Stimulated activated CD8-positive, alpha-beta memory T cell treated with anti-CD3 and anti-CD28 coated beads, Interleukin-7, amount 100 ng/mL, for 48 hours (primary cell): ENCODE measurements at places on chromosomes 4 and X.

DNA sequence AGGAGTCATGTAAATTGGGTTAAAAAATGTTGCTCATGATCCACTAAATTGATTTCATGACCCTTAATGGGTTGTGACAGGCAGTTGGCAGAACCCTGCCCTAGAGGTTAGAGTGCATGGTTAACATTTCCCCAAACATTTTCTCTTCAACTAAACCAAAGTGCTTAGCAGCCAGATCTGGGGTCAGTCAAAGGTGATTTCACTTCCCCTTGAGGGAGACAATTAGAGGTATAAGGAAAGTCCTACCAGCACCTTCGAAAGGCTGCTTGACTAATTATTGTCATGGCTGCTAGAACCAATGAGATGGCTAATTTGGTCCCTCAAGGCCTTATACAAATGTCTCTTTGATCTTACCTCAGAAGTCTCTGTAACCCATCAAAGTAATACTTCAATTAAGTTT, 30.9 kb upstream of the INTS6L start:
- DNase-seq = no peak

DNA sequence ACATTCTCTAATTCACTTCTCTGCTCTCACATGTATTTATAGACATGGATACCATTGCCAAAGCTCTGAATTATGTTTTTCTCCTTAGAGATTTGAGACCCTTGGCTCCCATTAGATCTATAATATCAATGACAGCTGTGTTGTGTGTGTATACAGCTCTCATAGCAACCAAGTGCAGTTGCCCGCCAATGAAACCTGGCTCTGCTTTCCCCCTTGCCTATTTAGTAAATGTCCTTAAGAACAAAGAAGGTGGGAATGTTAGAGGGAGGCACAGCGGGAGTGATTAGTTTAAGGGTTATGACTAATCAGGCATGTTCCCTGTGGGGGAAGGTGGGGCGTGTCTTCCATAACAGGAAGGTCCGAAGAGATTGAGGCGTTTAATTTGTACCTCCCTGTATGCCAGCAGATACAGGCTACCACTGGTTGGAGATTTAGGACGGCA, 100.5 kb upstream of the TBC1D9 start:
- no peak for DNase-seq

DNA sequence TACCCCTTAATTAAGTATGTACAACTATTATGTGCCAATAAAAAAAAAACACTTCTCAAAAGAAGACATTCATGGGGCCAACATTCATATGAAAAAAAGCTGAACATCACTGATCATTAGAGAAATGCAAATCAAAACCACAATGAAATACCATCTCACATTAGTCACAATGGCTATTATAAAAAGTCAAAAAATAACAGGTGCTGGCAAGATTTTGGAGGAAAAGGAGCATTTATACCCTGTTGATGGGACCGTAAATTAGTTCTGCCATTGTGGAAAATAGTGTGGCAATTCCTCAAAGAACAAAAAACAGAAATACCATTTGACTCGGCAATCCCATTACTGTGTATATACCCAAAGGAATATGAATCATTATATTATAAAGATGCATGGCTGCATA, 229.9 kb downstream of the PAPSS1 start:
- DNase-seq = no peak

DNA sequence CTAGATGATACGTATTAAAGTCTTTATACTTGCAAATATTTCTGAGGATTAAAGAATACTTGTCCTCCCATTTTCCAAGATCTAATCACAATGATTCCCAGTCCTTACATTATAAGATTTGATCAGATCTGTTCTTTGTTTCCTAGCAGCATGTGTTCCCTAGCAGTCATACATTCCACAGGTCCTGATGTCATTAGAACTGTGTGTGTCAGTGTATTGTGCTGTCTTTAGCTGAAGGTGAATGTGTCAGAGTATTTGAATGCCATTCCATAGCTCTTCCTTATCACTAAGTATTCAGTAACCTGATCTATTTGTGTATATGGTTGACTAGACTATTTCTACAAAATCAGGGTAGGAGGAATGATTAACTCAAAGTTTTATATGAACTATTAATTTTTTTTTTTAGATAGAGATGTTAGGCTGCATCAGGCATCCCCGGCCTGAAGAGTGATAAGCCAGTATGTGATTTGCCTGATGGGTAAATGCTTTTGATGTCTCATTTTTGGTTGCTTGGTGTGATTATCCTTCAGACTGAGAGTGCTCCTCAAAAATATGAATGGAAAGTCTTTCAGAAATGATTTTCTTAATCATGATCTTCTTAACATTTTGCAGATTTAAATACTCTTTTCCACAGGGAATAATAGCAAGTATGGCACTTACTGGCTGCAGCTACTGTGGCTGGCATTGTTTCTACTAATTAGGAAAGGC, 4.4 kb downstream of the ADGRL3 start:
- DNase-seq = no peak

GRCh38 chr4:84938316-84938715, 28.2 kb downstream of the WDFY3 start:
- DNase-seq = no peak

DNA sequence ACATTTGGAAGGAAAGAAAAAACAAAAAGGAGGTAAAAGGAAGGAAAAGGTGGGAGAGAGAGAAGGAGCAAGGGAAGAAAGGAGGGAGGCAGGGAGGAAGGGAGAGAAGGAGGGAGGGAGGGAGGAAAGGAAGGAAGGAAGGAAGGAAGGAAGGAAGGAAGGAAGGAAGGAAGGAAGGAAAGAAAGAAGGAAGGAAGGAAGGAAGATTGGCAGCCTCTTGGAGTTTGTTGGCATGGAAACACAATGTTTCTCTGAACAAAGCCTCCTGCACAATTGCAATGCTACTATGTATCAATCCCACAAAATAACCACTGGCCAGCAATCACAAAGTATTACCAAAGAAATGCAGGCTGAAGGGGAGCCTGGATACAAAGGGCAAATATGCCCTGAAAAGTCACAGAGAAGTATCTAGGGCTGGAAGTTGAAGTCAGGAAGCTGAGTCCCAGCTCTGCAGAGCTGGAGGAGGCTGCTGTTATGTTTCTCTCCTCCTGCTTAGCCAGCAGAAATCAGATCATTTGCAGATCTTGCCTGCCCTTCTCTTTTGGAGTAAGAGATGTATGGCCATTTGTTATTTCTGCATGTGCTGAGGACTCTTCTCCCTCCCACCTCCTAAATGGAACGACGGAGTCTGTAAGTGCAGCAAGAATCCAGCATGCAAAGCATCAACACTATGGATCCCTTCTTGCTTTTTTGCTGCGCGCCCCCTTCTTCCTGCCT, 195.9 kb upstream of the LDB2 start:
- DNase-seq = no peak

DNA sequence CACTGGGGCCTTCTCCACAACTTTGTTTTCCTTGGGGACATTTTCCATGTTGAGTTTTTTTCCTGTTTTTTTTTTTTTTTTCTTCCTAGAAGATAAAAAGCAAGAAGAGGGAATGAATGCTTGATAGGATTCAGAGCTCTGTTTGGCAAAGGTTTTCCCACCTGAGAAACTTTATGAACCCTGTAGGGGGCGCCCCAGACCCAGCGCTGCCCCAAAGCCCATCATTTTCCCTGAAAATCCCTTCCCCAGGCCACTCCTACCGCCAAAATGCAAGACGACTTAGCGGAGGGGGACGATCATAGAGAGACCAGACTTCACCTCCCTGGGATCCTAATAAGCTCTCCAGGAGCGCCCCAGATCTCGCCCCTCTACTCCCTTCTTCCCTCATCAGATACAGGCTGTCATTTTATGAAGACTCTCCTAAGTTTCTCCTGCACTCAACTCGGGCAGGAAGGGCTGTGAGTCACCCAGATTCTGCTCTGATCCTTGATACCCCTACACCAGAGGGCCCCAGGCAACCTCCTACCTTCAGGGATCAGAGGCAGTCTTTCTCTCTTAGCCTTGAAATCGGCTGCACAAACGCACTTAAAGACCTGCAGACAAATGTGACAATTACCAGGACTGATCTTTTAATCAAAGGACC, 1.4 kb downstream of the BEX5 start:
- DNase-seq = no peak

DNA sequence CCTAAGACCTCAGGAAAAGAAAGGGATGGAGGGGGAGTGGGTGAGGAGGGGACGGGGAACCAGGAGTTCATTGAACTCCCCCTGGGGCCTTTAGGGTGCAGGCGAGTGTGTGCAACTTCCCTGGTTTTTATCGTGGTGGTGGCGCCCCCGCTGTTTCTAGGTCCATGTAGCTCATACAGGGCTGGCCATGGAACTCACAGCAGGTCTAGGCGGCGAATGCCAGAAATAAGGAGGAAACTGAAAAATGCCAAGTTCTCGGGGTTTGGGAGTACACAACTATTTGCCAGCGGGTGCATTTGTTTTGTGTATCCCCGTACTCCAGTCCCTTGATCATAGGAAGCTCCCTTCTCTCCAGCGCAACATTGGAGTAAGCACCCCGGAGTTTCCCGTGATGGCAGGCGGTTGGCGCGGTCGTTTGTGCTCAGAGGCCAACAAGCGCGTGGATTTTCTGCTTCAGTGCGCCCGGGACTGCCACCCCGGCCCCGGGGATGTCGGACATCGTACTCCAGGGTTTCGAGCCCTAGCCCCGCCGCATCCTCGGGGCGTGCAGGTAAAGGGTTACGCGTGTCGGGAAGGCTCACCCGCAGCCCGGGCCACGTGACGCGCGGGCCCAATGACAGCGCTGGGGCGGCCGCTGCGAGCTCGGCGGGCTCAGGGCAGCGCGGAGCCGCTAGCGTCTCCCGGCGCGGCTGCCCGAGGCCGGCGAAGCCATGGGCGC, 208.9 kb downstream of the NWD2 start:
- DNase-seq = peak; percentile 13

GRCh38 chr4:188198982-188199792, 59.9 kb downstream of the TRIML1 start:
- no peak for DNase-seq

DNA sequence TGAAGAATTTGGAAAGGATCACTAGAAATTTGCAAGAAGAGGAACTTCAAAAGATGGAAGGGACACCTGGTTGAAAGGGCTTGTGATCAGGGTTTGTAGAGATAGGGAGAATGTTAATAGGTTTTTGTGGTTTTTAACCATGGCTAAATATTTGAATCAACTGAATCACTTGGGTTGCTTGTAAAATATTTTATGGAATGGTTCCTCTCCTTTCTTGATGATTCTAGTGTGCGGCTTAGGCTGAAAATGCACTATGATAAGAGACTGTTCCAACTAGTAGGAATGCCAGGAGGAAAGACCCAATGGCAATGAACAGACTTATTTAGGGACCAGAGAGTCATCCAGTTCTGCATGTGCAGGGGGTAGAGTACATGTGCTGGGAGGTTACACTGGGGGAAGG, 408.2 kb downstream of the ARHGAP24 start:
- DNase-seq = no peak

DNA sequence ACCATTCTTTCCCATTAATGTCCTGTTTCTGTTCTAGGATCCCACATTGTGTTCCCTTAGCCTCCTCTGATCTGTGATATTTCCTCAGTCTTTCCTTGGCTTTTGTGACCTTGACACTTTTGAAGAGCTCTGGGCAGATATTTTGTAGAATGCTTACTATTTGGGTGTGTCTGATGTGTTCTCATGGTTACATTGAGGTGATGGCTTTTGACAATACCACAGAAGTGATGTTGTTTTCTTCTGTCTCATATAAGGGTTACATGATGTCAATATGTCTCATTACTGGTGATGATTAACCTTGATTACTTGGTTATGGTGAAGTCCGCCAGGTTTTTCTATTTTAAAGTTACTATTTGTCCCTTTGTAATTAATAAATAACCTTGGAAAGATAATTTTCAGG, 183.7 kb downstream of the SOWAHB start:
- DNase-seq = no peak

- DNase-seq = no peak
Measured at GRCh38 chr4:2862528-2862927, 18.9 kb downstream of the ADD1 start.

- DNase-seq = no peak
Measured at GRCh38 chrX:10325611-10326010, 168.8 kb downstream of the CLCN4 start.

DNA sequence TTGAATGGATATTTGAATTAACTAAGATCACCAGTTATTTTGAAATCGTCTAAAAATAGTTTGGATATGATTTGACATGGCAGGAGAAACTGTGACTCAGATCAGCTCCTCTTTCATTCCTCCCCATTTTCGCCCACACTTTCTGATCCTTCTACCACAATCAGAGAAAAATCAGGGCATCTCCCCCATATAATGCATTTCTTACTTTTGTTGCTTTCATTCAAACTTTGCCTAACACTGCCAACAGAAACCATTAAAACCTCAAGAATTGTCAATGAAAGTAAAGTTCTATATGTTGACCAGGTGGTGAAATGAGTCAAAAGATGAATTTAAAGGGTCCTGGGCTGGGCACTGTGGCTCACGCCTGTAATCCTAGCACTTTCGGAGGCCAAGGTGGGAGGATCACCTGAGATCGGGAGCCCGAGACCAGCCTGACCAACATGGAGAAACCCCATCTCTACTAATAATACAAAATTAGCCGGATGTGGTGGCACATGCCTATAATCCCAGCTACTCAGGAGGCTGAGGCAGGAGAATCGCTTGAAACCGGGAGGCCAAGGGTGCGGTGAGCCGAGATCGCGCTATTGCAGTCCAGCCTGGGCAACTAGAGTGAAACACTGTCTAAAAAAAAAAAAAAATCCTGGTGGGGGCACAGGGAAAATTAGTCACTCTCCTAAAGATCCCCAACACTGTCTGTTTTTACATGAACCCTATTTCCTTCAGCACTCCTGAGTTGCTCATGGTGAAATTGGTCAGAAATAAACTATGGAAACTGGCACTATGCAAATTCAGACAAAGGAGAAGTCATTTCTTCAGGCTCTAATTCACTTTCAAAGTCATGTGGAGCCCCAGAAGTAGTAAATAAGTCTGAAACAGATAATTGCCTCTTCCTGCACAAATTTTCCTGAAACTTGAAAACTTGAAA, 122.8 kb upstream of the NOCT start:
- DNase-seq = no peak

DNA sequence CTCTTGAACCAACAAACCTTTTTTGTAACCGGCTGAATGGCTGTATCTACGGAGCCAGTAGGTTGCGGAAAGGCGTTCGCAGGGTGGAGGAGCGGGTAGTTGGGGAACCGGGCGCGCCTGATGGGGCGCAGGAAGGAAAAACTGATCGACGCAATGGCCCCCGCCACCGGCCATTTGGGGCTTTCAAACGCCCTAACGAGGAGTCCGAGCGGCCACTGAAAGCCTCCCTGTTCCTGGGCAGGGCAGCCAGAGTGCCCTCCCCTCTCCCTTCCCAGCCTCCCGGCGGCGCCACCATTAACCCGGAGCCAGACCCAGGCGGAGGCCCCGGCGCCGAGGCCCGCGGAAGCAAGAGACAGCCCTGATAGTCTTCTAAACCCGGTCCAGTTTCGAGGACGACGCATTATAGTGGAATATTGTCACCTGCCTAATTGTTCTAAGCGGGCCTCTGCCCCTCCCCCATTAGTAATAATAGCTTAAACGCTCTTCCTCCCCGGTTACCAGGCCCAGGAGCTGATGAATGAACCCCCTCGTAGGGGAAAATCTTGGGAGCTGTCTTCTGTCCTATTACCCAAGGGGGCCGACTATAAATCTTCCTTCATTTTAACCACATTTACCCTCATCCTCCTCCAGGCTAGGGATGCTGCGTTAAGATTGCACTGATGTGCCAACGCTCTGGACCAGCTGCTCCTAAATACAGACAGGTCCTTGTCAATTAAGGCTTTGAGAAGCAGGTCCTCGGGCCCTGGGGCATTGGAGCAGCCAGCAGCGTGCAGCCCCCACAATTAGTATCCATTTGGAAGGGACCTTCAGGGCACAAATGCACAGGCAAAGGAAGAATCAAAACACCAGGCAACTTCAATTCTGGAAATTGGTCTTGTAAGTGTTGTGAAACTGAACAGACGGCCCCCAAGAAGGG, 61.6 kb upstream of the TMEM33 start:
- no peak for DNase-seq
